ENCODE measurements at places on chromosomes 4 and X. TPM values are rescaled to one million over a fixed set of nuclear protein-coding genes. Genes with fewer than 3 reads are reported as not detected.

The SRD5A3 gene
- 22.2 TPM for total RNA-seq

GRCh38 chrX:10171249-10171648 lies 14.5 kb downstream of the CLCN4 start:
- no peak for DNase-seq

The MTNR1A gene
- total RNA-seq = not detected

GRCh38 chr4:14855719-14856061 lies 146.6 kb upstream of the CPEB2 start:
- no peak for DNase-seq

The XG gene
- 13.8 TPM for total RNA-seq

The GPRASP1 gene
- 11.5 TPM for total RNA-seq

GRCh38 chr4:8164194-8164565 lies 5.6 kb upstream of the ABLIM2 start:
- no peak for DNase-seq

The AKAP14 gene
- total RNA-seq = not detected

The GCNA gene
- total RNA-seq = 2.3 TPM

The AFF2 gene
- 6.6 TPM for total RNA-seq

The IDUA gene
- total RNA-seq = 21.7 TPM

GRCh38 chr4:48329976-48330375 lies 11.4 kb upstream of the SLAIN2 start:
- peak; percentile 92 for DNase-seq

DNA sequence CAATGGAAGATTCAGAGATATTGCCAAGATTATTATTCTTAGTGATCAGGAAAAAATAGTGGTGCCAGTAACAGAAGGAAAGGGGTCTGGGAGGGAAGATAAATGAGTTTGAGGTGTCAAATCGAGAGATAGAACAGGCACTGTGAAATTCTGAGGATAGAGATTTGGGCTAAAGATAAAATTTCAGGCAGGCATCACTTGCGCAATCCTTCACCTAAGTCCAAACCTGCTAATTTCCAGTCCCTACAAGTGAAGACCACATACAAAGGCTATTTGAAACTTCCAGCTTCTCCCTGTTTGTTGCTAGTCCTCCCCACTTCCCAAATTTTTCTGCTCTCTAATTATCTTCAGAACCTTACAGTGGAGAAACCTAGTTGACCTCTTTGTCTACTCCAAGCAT lies 494.6 kb downstream of the MAGEE1 start:
- DNase-seq = no peak

The XK gene
- not detected for total RNA-seq

- DNase-seq = peak; percentile 76
These were observed 31.5 kb downstream of the PRPS1 start for GRCh38 chrX:107659768-107660167.

DNA sequence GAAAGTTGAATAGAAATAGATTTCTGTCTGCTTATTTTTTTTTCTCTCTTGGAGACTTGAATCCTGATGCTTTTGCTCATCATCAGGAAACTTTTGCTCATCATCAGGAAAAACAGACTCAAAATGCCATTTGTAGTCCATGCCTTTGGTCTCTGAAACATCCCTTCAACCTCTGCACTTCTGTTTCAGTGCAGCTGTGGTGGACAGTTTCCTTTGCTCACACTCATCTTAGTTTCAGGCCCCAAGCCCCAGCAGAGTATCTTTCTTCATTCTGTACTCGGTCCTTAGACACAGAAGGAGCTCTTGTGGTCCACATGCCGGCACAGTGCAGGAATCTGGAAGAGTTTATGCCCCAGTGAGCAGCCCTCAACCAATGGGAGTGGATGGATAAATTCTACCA lies 337.9 kb downstream of the PPP3CA start:
- no peak for DNase-seq

- no peak for DNase-seq
These were observed 42.7 kb upstream of the PDGFRA start for GRCh38 chr4:54186371-54186770.

GRCh38 chr4:147891476-147892115 lies 159.7 kb downstream of the ARHGAP10 start:
- DNase-seq = no peak

The AKAP4 gene
- total RNA-seq = under 0.01 TPM

GRCh38 chr4:25921922-25922321 lies 7.9 kb downstream of the SMIM20 start:
- DNase-seq = no peak

The MAOB gene
- not detected for total RNA-seq

- DNase-seq = no peak
These were observed 923.8 kb downstream of the RAPGEF2 start for GRCh38 chr4:160026721-160027120.

- no peak for DNase-seq
These were observed 24.2 kb upstream of the SPON2 start for GRCh38 chr4:1196421-1197183.

DNA sequence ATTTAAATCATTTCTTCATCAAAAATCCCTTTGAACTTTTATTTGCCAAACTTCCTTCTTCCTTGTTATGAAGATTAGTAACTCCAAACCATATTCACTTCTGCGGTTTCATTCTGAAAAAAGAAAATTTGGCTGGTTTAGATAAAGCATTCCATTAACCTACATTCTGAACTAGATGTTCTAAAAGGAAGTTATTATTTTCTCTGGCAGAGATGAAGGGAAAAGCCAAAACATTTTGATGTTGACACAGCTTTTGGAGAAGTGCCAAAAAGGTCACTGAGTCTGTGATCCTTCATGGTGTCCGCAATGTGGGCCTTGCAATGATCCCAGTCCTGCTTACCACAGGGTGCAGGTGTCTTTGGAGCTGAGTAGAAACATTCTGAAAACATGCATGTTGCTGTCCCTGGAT lies 36.0 kb downstream of the CXCL8 start:
- DNase-seq = peak; percentile 90

GRCh38 chr4:157804986-157805385 lies 367.8 kb downstream of the GASK1B start:
- DNase-seq = no peak

DNA sequence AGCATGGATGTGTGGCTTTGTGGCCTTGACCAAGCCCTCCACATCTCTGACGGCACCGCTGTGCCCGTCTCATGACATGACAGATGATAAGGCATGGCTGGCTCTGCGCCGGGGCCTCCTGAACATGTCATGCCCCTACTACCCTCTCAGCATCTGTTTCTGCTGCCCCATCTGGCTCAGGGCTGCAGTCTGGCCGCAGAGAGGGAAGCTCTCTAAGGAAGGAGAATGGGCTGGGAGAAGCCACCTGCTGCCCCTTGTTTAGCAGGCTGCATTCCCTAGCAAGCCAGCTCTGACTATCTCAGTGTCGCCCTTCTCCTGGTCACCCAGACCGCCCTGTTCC lies 7.2 kb downstream of the ZNF185 start:
- DNase-seq = no peak

DNA sequence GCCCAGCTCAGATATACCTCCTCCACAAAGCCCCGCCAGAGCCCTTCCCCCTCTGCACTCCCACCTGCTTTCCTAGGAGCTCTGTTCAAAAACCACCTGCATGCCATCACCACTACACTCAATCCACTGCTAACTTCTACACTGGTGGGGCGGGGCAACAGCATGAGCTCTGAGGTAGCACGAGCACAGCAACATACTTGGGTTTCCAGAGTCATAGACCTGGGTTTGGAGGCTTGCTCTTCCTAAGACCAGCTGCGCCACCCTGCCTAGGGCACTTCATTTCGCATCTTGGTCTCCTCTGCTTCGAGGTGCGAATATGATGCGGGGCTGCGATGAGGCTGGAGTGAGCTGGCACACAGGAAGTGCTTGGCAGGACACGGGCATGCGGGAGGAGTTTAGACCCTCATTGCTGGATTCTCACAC lies 3.6 kb downstream of the SASH3 start:
- no peak for DNase-seq

DNA sequence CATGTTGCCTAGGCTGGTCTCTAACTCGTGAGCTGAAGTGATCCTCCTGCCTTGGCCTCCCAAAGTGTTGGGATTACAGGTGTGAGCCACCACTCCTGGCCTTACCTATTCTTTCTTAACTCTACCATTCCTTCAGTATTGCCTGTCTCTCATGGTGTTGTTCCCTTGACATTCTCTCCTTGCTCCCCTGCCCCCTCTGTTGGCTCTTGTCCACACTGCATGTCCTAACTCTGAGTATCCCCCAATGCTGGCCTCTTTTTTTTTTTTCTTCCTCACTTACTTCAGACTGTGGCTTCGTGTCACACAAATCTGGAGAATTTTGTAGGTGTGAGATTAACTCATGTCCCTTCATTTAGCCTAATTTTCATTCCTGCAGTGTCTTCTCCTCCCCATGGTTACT lies 22.9 kb upstream of the FRMPD4 start:
- no peak for DNase-seq

DNA sequence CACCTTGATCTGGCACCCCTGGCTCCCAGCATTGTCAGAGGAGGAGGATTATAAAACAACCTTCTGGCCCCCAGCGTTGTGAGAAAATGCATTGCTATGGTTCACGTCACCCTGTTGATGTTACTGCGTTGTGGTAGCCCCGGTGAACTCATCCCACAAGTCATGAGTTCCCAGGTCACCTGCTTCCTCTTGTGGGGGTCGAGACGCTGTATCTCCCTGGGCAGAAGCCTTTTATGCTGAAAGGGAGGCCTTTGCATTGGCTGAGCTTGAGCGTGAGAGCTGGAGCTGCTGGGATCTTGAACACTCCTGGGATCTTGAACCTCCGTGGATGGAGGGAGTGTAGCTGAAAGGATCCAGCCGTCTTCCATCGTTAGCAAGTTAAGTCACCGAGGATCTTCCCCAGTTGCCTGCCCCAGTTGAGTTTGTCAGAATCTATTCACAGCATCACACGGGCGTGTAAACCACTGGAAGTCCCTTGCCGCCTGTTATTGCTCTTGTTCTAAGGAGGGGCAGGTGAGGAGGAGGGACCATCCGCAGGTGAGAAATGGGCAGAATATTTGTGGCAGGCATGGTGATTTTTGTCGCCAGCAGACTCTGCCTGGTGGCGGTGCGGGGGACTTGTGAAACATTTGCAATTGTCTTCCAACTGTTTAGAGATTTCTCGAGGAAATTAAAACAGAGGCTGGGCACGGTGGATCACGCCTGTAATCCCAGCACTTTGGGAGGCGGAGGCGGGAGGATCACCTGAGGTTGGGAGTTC lies 299.9 kb downstream of the ASMT start:
- no peak for DNase-seq

GRCh38 chr4:54773022-54773421 lies 115.3 kb downstream of the KIT start:
- no peak for DNase-seq

The NAP1L2 gene
- total RNA-seq = 0.49 TPM

The USP11 gene
- total RNA-seq = 41.8 TPM

The FGB gene
- total RNA-seq = not detected

The HPSE gene
- total RNA-seq = 2.7 TPM

DNA sequence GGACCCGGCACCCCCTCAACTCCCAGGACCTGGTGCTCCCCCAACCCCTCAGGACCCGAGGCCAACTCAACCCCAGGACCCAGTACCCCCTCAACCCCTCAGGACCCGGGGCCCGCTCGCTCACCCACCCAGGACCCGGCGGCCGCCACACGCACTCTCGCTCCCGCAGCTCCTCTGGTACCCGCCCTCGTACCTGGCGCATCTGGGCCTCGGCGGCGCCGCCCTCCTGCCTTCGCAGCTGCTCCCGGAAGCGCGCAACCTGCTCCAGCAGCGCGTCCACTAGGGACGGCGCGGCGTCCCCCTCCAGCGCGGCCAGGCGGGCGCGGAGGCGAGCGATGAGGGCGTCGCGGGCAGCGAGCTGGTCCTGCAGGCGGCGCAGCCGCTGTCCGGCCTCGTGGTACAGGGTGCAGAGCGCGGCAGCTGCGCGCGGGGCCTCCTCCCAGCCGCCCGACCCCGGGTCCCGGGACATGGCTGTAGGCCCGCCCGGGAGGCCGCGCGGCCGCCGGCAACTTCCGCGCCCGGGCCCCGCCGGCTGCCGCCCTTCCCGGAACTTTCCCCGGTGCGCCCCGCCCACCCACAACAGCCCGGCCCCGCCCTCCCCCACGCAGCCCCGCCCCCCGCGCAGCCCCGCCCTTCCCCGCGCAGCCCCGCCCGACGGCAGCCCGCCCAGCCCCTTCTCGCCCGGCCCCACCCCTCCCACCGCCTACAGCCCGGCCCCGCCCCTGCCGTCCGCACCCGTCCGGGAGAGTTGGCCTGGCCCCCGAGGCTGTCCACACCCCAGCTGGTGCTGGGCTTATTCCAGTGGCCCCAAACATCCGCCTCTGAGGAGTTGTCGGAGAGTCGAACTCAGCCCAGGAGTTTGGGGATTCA lies at the start of gene TNIP2:
Gene TNIP2, minus strand, starts transcription at position 516 of the 870 bp plus-strand sequence. Its CDS starts 47 bp downstream, at position 469.
- DNase-seq = peak; percentile 77

DNA sequence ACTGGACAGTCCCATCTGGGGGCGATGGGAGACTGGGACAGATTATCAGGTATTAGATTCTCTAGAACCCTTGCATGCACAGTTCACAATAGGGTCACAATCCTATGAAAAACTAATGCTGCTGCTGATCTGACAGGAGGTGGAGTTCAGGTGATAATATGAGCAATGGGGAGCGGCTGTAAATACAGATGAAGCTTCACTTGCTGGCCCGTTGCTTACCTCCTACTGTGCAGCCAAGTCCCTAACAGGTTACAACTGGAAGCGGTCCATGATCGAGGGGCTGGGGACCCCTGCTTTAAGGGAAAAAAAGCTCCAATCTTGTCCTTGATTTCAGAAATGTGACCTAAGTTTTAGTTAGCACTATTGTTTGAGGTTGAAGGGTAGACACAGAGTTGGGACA lies 175.2 kb downstream of the ZNF330 start:
- no peak for DNase-seq

- DNase-seq = no peak
These were observed 829.3 kb upstream of the LCORL start for GRCh38 chr4:18850867-18851266.

GRCh38 chr4:16043642-16044498 lies 40.0 kb downstream of the PROM1 start:
- DNase-seq = no peak

DNA sequence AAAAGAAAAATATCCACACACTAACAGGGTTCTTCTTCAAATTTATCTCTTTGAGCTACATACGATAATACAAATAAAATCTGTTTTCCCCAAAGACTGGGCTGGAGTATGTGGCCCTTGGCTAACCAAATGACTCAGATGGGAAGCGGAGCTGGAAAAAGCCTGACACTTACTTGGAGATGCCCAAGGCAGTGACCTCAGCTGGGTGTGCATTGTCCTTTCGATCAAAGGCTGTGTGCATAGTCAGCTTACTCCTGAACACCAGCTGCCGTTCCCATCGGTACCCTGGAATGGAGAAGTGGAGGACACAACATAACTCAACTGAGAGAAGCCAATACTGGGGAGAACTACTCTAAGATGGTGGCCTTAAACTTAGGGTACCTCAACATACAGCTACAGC lies 95.1 kb downstream of the CDS1 start:
- DNase-seq = peak; percentile 37

The TAB3 gene
- 13.2 TPM for total RNA-seq

The ARMCX2 gene
- total RNA-seq = 68.5 TPM

The BMPR1B gene
- 13.5 TPM for total RNA-seq

The ADH1A gene
- 0.27 TPM for total RNA-seq

GRCh38 chr4:174036111-174036510 lies 247.4 kb downstream of the FBXO8 start:
- DNase-seq = no peak

The TLR1 gene
- 3.2 TPM for total RNA-seq

- DNase-seq = no peak
These were observed 20.3 kb downstream of the CD99 start for GRCh38 chrX:2711441-2711840.

All from fibroblast of the aortic adventitia (primary cell).